Thoracic aorta (tissue), 2 donors: ENCODE measurements at places on chromosomes 2 and 18. TPM values are rescaled to one million over a fixed set of nuclear protein-coding genes. Genes with fewer than 3 reads are reported as not detected.

Gene BARD1
- 15.4 TPM for total RNA-seq

Gene NT5DC4
- not detected for total RNA-seq

Gene UNC80
- total RNA-seq = not detected

Gene HEATR5B
- 35.6 TPM for total RNA-seq

Gene CROCC2
- total RNA-seq = not detected

Gene DES
- 146 TPM for total RNA-seq

Gene SRD5A2
- total RNA-seq = not detected

Gene FBXO36
- total RNA-seq = 2.4 TPM

Gene ASB1
- 48.7 TPM for total RNA-seq

Gene IL36RN
- not detected for total RNA-seq

Gene RAD51AP2
- total RNA-seq = not detected

Gene ANKRD62
- total RNA-seq = not detected

Gene NCKAP1
- total RNA-seq = 116 TPM

Gene ROCK1
- total RNA-seq = 95.4 TPM

Gene SLC66A2
- 51.2 TPM for total RNA-seq

Gene RNF152
- 30.5 TPM for total RNA-seq

Gene ANKRD30B
- not detected for total RNA-seq

Gene SCYGR7
- total RNA-seq = not detected

Gene AQP12A
- not detected for total RNA-seq

Gene ARL5A
- 44.1 TPM for total RNA-seq

Gene EFHD1
- 211 TPM for total RNA-seq

Gene SPIRE1
- total RNA-seq = 39.6 TPM

Gene TUBA3E
- not detected for total RNA-seq

Gene CKAP2L
- 1.3 TPM for total RNA-seq

Gene SPATA3
- not detected for total RNA-seq

Gene PDCD1
- 0.92 TPM for total RNA-seq

Gene EDAR
- not detected for total RNA-seq

Gene MRO
- total RNA-seq = 6.3 TPM

Gene MRPL30
- 24.5 TPM for total RNA-seq

Gene SERPINB2
- 9.3 TPM for total RNA-seq

Gene SCYGR4
- not detected for total RNA-seq

Gene XIRP2
- not detected for total RNA-seq

Gene IL1RN
- total RNA-seq = 8.6 TPM

Gene HMSD
- not detected for total RNA-seq

Gene STK39
- 11.5 TPM for total RNA-seq

Gene CCDC85A
- 3.7 TPM for total RNA-seq

Gene GALNT14
- total RNA-seq = not detected

Gene CPLX4
- not detected for total RNA-seq

Gene RFTN2
- total RNA-seq = 18.9 TPM

Gene SKA1
- not detected for total RNA-seq

Gene RPRD1A
- 49.8 TPM for total RNA-seq

Gene VWA3B
- total RNA-seq = not detected

Gene CXCR1
- 0.41 TPM for total RNA-seq

Gene ERFE
- total RNA-seq = 1.3 TPM

Gene SLC4A5
- total RNA-seq = 2.2 TPM

Gene CFAP65
- not detected for total RNA-seq

Gene ERBB4
- total RNA-seq = 15.7 TPM

Gene PSMA8
- not detected for total RNA-seq

Gene CERKL
- not detected for total RNA-seq

Gene LRRC30
- not detected for total RNA-seq

Gene TRIM43
- not detected for total RNA-seq

Gene CSRNP3
- total RNA-seq = 2.7 TPM

Gene SCN2A
- total RNA-seq = 1.8 TPM

Gene TBR1
- total RNA-seq = not detected

Gene M1AP
- not detected for total RNA-seq

Gene ALLC
- 1.1 TPM for total RNA-seq
